ENCODE measurements at places on chromosomes 2 and 18.

- DNase-seq = no peak
Measured at GRCh38 chr2:112646102-112646719, 472 bp downstream of the SLC20A1 start.

- DNase-seq = peak; percentile 28
Measured at GRCh38 chr2:43605079-43605655, 9.3 kb upstream of the THADA start.

- DNase-seq = no peak
Measured at GRCh38 chr2:26122630-26123029, 50.3 kb upstream of the GAREM2 start.

DNA sequence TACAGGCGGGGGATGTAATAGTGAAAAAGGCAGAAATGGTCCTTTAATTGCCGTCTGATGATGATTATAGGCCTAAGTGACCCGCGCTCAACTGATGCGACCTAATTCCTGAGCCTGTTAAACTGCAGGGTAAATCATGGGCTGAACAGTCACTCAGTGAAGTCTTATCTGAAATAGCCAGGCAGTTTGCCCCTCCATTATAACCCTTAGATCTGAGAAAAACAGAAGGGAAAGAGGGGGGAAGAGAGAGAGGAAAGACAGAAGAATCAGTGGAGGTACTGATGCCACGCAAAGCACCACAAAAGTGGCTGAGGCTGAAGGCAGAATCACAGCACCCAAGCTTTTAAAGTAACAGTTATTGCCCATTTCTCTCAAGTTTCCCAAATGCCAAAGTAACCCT is 73.1 kb upstream of the DNMT3A start:
- DNase-seq = no peak

- DNase-seq = no peak
Measured at GRCh38 chr18:26854292-26854881, 11.1 kb downstream of the AQP4 start.

- no peak for DNase-seq
Measured at GRCh38 chr2:119707117-119708087, 28.4 kb downstream of the TMEM177 start.

All from small intestine (tissue), 16 donors.